ENCODE measurements at places on chromosomes 5 and 9.

DNA sequence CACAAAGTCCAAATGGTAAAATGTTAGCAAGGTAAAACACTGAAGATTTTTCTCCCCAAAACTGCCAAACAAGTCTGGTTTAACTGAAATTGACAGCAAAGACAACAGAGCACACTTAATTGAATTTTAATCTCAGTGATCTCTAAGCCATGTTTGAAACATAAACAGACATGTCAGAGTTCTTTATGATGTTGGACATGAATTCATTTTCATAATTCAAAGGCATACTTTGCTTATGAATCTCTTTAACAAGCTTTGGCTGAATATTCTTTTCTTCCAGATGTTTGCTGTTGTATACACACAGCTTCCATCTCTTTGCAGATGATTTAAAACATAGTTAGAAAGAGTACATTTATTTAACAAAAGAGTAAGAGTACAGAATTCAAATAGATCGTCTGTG is 509.1 kb downstream of the RAB3C start:
- DNase-seq: no peak

DNA sequence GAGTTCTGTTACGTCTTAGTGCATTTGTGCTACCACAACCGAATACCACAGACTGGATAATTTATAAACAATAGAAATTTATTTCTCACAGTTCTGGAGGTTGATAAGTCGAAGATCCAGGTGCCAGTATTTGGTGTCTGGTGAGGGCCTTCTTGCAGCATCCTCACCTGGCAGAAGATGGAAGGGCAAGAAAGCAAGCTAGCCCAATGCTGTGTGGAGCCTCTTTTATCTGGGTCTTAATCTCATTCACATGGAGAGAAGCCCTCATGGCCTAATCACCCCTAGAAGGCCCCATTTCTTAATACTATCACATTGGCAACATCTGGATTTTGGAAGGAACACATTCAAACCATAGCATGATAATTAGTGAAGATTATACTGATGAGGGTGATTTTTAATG is 159.3 kb downstream of the CHSY3 start:
- no peak for DNase-seq

DNA sequence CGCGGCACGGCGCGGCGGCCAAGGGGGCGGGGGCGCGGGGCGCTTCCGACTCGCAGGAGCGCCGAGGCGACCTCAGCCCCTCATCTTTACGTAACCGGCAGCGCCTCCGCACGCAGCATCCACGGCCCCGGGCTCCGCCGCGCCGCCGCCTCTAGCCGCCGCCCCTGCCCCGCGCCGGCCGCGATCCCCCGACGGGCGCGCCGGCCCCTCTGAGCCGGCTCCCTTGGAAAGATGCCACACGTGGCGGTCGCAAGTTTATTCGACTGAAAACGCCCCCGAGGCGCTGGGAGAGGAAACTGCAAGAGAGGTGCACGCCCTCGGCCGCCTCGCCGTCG is 1.0 kb downstream of the KLF9 start:
- DNase-seq: no peak

DNA sequence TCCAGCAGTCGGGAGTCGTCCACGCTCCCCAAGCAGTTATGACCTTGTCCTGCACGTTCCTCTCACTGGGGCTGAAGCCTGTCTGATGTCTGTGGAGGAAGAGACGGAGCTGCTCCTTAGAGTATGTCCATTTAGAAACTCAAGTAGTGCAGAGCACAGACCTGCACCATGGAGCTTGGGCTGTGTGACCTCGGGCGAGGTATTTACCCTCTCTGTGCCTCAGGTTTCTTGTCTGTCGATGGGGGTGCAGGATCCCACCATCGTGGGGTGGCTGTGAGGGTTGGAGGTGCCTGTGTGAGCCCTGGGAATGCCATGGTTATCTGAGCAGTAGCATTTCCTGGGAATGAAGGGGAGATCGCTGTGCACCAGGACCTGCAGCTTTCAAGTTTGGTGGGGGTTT is 14.2 kb downstream of the TRAF2 start:
- no peak for DNase-seq

DNA sequence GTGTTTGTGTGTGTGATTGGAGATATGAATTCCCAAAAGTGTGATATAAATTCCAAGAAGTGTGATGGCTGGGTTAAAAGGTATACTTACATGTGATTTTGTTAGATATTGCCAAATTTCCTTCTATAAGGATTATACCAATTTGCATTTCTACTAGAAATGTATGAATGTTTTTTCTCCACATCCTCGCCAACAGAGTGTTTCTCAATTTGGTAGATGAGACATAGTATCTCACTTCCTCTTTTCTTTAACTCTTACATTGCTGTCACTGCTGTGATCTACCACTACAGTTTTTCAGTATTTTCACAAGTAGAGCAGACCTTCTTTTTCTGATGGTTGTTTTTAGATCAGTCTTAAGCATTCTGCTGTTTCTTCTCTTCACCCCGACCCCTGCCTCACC is 111.3 kb downstream of the FER start:
- DNase-seq: peak; percentile 69

DNA sequence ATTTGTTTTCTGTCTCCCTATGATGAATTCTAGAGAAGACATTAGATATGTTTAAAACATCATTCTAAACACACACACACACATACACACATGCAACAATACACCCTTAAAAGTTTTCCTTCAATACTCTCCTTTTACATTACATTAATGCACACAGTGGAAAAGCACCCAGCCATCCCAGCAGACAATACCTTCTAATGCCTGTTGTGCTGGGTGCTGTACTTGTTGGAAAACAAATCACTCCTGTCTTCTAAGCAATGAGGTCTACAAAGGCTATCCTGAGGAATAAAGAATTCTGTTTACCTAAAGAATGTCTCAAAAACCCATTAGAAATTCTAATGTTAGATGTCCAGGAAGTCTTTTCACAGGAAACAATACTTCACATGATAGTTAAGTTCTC is 259.1 kb upstream of the PPP1R2B start:
- no peak for DNase-seq

GRCh38 chr9:135596211-135596610 is 34.7 kb downstream of the PAEP start:
- no peak for DNase-seq

DNA sequence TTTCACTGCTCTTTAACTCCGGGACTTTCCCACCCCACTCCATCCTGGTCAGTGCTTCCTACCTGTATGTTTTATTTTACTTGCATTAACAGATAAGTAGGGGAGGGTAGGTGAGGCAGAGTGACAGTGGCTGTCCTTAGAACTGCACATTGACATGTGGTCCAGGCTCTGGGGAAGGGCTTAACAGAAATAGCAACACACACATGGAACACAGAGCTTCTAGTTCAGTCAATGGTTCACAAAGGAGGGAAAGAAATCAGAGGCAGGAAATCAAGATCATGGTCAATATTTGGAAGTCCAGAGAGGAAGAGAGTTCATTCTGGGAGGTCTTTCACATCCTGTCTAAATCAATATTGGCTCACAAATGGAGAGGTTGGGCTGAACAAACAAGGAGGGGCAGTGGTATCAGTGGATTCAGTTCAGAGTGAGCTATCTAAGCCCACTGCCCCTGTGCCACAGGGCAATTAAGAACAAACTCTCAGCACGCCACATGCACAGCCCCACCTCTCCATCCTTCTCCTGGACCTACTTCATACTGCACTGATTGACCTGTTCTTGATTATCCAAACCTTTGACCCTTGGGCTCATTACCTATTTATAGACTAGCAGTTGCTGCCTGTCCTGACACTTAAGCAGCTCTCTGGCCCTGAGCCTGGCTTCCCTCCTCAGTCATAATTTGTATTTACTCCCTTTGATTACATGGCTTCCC is 6.2 kb upstream of the VPS13A start:
- no peak for DNase-seq

DNA sequence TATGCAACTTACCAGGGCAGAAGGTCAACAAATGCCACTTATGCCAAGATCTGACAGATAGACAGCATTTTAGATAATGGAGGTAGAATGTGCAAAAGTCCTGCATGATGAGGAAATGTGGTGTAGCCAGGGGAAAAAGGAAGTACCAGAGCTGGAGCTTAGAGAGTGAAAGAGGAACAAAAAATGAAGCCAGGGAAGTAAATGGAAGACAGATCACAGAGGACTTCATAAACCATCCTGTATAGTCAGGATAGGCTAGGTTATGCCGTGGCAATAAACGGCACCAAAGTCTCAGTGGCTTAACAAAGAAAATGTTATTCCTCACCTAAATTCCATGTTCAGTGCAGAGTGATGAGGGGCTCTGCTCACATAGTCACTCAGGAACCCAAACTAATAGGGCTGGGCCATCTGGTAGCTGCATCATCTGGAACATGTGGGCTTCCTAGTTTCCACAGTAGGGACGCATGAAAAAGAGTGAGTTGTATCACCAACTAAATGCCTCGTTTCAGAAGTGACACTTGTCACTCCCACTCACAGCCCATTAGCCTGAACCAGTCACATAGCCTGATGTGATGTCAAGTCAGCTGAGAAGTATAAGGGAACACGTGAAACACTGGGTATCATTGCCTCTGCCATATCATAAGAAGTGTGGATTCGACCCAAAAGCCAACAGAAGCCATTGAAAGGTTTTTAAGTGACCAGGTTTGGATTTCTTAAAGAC is 70.3 kb downstream of the SH3RF2 start:
- peak; percentile 69 for DNase-seq

GRCh38 chr9:86908261-86908660 is 39.0 kb downstream of the GAS1 start:
- DNase-seq: no peak

GRCh38 chr9:130117816-130118632 is 54.2 kb upstream of the NCS1 start:
- DNase-seq: peak; percentile 26

GRCh38 chr5:155649666-155650065 is 636.1 kb downstream of the KIF4B start:
- DNase-seq: no peak

DNA sequence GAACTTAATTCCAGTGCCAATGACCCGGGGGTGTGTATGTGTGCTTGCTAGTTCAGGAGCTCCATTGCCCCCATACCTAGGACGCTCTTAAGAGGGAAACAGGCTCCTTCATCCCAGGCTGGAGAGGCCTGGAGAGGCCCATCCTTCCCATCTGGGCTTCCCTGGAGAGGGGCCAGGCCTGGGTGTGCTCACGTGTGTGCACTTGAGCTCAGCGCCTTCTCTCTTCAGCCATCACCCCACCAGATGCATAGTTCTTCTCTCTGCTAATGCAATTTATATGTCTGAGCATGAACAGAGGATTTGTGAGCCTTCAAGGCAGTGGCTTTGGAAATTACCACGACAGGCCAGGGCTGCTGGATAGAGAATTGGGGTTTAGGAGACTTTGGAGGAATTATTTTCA is 48.6 kb upstream of the SHB start:
- DNase-seq: no peak

DNA sequence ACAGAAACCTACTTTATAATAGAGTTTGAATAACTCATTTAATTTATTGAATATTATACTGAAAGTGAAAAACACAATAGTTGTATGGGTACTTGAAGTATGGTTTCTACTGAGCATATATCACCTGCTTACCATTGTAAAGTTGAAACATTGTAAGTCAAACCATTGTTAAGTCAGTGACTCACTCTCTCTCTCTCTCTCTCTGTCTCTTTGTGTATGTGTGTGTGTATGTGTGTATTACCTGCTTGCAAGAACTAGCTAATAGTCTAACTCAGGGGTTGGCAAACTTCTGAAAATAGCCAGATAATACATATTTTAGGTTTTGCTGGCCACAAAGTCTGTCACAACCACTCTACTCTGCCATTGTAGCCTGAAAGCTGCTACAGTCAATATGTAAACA is 564.3 kb upstream of the ZNF608 start:
- DNase-seq: no peak
